ENCODE measurements at places on chromosomes 5 and 9.

DNA sequence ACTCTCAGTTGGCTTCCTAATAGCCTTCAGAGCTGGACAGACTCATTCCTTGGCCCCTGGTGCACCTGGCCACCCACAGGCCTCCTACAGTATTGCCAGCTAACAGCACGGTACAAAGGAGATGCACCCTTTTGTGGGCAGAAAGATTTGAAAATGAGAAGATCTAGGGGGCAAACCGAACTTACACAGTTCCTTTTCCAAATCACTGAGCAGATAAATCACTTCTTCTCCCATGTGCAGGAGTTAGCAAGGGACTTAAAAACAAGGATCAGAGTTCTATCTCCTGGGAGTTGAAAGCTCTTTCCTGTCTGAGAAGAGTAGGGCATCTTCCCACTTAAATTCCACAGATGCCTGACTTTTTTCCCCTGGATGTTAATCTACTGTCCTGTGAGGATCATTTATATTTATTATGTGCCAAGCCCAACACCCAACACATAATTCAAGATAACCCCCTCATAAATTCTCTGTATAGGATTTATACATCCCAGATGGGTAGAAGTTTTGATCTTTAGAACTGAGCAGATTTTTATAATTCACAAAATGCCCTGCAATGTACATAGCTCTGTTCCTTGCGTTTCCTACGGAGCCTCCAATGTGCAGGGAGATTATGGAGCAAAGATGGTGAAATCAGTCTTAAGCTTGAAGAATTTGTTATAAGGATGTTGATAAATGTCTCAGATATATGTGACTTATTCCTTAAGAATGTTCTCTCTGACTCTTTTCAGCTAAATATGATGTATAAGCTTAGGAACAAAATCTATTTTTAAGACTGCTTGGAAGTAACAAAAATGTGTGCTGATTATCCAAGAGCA is 207.2 kb upstream of the DAPK1 start:
- DNase-seq = no peak

DNA sequence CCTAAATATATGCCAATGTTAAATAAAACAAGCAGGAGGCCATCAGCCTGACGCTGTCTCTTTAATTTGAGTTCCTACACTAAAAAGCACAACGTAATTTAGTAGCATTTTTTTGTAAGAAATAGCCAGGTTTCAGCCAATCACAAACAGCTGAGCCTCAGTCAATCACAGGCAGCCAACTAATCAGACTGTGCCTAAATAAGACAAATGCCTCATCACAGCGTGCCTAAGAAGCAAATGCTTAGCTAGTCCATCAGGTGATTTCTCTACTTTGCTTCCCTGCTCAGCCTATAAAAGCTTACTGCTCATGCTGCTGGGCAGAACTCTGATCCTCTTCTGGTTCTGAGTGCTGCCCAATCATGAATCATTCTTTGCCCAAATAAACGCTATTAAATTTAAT is 38.3 kb upstream of the RORB start:
- no peak for DNase-seq

DNA sequence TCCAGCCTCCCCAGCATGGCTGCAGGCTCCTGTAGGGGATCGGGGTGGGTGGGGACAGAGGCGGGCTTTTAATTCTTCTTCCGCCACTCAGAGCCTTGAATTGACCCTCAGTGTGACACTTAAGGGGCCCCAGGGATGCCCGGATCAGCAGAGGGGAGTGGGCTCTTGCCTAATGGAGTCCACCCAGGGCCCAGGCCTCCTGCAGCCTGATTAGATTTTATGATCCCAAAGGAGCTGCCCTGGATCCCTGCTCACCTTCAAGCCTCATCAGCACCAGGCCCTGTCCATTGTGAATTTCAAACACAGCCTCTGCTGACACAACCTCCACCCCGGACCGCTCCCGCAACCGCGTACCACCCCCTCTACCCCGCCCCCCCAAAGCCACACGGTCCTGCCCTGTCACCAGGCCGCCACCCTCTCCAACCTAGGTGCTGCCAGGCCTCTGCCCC is 214.1 kb upstream of the IER5L start:
- no peak for DNase-seq

DNA sequence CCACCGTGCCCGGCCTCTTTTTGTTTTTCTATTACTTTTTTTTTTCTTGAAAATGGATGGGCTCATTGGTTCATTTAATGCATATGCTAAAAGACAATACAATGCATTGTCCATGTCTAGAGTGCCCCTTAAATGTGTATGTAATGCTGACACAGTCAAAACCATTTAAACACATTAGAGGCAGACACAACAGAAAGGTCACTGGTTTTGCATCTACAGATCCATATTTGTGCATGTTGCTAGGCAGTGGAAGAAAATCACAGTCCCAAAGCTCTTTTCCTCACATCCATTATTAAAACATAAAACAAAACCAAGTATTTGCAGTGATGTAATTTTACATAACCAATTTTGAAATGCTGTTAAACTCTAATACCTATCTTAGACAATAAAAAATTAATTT is 389.0 kb downstream of the TAF11L14 start:
- DNase-seq = no peak

DNA sequence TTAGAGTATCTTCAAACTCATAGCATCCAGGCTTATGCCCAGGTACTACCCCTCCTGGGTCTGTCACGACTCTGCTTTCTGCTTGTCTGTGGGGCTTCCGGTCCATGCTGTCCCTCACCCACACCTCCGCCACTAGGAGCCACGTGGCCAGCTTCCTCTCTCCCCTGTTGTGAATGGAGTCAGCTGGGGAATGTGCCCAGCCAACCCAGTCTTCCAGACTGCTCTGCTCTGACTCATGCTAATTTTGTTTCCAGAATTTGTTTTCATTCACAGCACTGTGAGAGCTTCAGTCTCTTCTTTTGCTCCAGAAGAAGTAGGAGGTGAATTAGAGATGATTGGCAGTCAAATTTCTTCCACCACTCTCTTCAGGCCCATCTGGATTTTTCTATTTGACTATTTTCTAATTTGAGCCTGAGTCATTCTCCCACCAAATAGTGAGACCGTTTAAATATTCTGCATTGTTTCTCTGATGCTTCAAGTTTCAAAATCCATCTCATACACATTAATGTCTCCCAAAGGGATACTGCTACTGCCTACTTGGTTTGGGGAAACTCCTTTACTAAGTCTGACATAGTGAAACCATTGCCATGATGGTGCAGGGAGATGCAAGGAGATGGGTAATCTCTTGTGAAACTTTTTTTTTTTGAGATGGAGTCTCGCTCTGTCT is 424.1 kb upstream of the KIF2A start:
- no peak for DNase-seq

GRCh38 chr9:34158362-34158869 is 20.4 kb upstream of the UBAP1 start:
- no peak for DNase-seq

- DNase-seq = no peak
Measured at GRCh38 chr5:2660315-2660714, 91.2 kb downstream of the IRX2 start.

DNA sequence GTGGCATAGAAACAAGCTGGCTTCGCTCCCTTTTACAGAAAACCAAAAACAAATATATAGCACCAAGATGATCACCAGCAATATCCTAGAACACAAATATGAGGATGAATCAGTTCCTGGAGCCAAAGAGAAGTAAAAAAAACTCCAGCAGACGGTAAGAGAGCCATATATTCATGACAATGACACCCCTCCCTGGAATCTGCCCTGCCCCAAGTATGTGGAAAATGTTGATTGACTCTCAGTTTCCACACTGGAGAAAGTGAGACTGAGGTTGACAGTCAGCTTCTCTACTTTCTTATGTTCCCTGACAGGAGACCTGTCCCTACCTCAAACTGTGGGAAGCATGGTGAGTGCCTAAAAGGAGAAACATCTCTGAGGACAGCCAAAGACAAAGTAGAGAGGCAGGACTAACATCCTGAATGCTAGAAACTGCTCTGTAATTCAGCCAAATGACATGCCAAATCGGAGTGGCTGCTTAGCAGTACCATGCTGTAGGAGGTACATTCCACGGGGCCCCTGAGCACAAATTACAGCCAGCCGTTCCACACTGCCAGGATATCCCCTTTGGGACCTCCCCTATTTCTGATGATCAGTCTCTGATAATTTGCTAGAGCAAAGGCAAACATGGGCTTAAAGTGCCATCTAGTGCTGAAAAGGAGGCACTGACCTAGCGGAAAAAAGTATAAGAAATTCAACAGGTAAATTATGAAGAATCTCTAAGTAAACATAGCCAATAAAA is 424.0 kb upstream of the RGMB start:
- no peak for DNase-seq

- no peak for DNase-seq
Measured at GRCh38 chr5:126357585-126358342, 65.4 kb upstream of the GRAMD2B start.

- DNase-seq = no peak
Measured at GRCh38 chr5:116528519-116529234, 45.9 kb downstream of the SEMA6A start.

- no peak for DNase-seq
Measured at GRCh38 chr5:10586555-10586954, 22.7 kb downstream of the ANKRD33B start.

GRCh38 chr9:116300360-116300870 is 146.8 kb downstream of the PAPPA start:
- no peak for DNase-seq

DNA sequence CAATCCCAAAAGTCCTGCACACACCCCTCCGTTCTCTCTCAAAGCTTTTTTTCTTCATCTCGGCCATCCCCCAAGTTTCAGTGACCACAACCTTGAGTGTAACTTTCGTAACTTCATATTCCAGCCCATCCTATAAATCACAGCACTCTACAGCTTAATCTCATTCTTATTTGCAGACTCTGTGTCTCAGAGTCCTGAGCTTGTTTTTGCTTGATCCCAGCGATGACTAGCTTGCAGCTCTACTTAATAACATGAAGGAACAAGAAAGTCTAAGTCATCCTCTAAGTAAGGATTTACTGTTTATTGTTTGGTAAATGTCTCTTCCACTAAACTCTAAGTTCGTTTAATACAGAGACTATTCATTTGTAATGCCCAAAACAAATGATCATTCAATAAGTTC is 2.6 kb upstream of the SPDL1 start:
- no peak for DNase-seq
